Cortex of kidney (tissue), 1 donor: ENCODE measurements at places on chromosomes 7 and 10.

GRCh38 chr7:81484261-81484660 is 285.6 kb downstream of the HGF start:
- DNase-seq, result no peak

- DNase-seq, result no peak
These were observed 444.3 kb downstream of the AUTS2 start for GRCh38 chr7:70042533-70042932.

DNA sequence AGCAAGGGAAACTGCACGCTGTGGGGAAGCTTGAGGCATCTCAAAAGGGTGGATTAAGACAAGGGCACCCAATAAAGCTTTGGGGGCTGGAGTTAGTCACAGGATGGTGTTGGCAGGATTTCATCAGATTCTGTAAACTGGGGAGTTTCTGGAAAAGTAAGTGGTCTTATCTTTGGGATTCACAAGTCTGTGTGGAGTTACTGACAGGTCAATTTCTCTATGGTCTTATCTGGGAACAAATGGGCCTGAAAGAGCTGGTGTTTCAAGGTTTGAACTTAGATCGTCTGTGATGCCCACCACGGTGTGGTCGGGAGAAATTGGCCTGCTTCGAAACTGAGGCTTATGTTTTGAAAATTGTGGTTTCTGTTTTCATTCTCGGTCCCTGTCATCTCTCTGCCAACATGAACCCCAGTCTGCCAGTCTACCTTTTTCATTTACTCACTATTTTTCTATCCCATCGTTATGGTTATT is 23.8 kb upstream of the AOAH start:
- no peak for DNase-seq

DNA sequence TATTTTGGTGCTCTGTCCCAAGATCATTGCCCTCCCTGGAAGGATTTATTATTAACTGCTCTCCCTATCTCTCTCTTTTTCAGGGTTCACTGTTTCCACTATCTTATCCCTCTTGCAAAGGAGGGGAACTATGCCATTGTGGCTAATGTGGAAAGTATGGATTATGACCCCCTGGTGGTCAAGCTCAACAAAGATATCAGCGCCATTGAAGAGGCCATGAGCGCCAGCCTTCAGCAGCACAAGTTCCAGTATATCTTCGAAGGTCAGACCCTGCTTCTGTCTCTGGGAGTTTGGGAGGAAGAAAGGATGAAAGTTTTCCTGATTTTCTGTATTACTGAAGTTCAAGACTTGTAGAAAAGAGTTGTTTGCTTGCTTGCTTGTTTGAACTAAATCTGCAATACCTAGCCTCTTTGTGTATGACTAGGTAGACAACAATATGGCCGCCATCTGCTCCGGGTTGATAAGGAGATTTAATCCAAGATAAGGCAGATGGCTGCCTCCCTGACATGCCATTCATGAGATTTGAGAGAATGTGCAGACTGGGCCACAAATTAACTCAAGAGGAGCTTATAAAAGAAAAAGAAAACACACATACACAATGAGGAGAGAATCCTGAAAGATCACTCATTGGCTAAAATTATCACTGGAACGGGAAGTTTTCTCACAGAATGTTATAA is 122.2 kb upstream of the LRGUK start:
- no peak for DNase-seq

GRCh38 chr7:136958016-136958415 is 89.6 kb downstream of the CHRM2 start:
- DNase-seq, result no peak
